ENCODE measurements at places on chromosomes 2 and 18.

DNA sequence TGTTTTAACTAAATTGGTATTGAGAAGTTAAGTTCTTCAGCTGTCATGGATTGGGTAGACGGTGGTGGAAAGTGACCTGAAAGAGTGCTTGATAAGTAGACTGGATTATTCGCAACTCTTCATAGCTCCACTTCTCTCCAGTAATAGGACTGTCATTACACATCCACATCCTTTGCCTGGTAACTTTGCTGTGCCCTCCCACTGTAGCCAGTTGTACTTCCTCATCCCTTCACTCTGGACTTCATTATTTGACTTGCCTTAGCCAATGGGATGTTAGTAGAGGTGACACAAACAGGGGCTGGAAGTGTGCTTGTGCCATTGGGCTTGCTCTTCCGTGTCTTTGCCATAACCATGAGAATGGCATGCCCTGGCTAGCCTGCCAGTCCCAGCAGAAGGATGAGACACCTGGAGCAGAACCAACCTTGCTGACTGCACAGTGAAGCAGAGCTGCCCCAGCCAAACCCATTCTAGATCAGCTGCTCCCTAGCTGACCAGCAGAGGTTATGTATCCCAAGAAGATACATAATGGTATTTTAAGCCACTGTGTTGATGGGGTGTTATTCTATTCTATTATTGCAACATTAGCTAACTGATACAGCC is 16.9 kb downstream of the QPCT start:
- no peak for DNase-seq

GRCh38 chr2:88127888-88128653 is at the start of gene FABP1:
Gene FABP1 (minus strand): TSS chr2:88128062. CDS start chr2:88128017, 45 bp downstream.
- no peak for DNase-seq

DNA sequence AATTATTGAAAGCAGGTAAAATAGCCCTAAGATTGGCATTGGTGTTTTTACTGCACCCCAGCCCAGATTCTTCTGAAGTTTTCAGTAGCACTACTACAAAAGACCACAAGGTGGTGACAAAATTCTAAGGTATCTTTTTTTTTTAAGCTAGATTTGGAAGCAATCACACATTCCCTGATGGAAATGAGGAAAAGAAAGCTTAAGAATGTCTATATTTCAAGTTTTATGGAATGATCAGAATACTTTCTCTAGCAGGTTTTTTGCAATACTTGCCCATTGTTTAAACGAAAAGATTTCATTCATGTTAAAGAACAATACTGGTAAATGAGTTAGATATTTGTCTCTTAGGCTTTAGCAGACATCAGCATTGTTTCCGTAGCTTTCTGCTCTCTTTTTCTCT is 32.1 kb upstream of the ZNF638 start:
- no peak for DNase-seq

- DNase-seq: no peak
These were observed 52.1 kb downstream of the ICOS start for GRCh38 chr2:203988500-203989260.

- DNase-seq: no peak
These were observed 28.6 kb upstream of the CTAGE1 start for GRCh38 chr18:22446325-22446724.

- no peak for DNase-seq
These were observed 48.8 kb downstream of the ANKMY1 start for GRCh38 chr2:240508832-240509545.

GRCh38 chr2:109260886-109261700 is 132.1 kb downstream of the SH3RF3 start:
- DNase-seq: no peak

- DNase-seq: no peak
These were observed 54.6 kb downstream of the ZFP36L2 start for GRCh38 chr2:43171789-43172188.

GRCh38 chr2:235082578-235083338 is 130.9 kb downstream of the SH3BP4 start:
- DNase-seq: no peak

DNA sequence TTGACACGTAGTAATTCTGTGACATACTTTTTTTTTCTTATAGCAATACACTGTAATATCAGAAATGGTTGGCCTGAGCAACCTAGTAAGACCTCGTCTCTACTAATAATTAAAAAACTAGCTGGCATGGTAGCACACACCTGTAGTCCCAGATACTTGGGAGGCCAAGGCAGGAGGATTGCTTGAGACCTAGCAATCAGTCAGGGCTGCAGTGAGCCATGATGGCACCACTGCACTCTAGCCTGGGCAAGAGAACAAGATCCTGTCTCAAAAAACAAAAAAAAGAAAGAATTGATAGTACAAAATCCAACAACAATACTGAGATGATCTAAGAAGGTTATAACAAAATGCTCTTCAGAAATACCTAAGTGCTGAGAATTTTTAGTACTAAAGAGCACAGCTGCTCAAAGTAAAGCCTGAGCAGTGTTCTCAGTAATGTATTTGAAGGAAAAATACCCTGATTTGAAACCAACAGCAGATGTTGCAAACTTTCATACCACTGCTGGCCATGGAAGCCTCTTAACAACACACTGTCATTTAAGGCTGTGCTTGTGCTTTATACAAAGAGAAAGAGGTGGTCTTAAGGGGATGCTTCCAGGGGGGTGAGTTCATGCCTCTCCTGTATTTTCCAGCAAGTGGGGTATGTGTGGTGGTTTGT is 132.6 kb upstream of the CDCA7 start:
- no peak for DNase-seq

GRCh38 chr2:218437969-218438368 is 19.0 kb downstream of the VIL1 start:
- no peak for DNase-seq

DNA sequence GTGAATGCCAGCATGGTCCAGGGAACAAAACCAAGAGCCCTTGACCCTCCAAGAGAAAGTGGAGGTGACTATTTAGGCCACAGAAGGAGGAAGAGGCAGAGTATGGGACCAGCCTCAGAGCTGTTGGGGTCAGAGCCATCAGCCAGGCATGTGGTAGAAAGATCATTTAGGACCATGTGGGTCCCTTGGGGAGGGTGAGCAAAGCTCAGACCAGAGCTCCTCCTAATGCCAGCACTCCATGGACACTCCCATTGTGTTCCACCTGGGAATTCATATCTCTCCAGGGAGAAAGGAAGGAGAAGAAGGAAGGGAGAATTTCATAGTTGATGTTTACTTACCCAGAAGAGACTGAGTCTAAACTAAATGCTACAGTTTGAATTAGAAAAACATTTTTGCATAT is 73.2 kb downstream of the CYBRD1 start:
- no peak for DNase-seq

DNA sequence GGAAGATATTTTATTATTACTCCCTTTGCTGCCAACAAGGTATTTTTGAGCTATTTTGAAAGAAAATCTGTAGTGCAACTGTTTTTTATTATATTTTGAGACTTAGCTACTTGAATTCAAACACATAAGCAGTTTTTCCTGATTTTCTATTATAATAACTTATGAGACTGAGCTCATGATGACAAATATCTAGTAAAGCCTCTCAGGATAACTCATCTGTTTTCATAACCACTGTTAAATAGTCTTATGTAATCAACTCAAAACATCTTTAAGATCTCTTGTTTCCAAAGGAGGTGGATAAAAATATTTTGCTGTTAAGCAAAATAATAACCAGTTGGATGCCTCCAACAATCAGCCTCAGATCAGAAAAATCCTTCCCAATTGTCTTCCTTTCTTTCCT is 21.9 kb upstream of the PPP1CB start:
- DNase-seq: no peak

DNA sequence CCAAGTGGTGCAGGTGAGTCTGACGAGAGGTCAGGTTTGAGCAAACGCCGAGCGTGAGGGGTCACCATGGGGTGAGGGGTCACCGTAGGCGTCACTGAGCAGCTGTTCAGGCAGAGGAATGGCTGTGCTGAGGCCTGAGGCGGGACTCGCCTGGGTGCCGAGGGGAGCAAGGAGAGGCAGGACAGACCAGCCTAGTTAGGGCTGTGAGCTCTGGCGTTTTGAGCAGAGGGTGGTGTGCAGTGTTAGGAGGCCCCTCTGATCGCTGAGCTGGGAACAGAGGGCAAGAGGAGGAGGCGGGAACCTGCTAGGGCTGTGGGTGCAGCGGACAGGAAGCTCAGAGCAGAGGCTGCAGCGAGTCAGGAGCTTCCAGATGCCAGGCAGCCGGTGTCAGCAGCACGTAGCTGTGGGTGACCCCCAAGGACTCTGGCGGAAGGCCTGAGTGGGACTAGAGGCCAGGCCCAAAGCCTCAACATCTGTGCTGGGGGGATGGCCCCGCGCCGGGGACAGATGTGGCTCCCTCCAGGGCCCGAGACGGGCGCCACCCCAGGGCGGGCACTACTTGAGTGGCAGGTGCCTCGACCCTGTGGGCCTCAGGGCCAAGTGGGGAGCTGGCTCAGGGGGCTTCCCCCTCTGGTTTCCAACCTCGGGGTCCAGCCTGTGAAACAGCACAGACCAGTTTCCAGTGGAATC is 55.7 kb downstream of the KCNG2 start:
- DNase-seq: no peak

- no peak for DNase-seq
These were observed 30.0 kb downstream of the EN1 start for GRCh38 chr2:118817469-118817868.

- no peak for DNase-seq
These were observed 54.3 kb upstream of the PKDCC start for GRCh38 chr2:41993435-41993925.

GRCh38 chr2:59339837-59340207 is 1098.7 kb upstream of the FANCL start:
- no peak for DNase-seq

DNA sequence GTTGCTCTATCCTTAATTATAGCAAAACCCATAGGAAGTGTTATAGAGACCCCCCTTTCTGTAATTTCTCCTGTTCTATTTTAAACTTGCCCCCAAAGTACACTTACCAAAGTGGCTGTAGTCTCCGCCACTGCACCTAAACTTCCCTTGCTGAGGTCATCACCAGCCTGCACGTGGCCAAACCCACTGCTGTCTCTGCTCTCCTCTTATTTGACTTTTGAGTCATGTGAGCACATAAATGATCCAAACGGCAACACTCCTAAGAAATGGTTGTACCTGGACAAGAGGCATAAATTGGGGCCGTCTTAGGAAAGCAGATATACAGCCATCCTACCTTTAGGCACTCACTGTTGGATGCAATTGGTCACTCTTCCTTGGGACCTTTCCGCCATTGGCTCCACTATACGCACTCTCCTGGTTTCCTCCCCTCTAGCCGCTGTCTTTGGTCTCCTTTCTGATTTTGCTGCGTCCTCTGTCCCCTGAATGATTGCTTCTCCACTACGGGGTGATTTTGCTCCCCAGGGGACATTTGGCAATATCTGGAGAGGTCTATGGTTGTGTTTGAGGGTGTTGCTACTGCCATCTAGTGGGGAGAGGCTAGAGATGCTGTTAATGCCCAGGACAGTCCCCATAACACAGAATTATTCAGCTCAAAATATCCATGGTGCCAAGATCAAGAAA is 19.2 kb upstream of the IL36G start:
- no peak for DNase-seq

GRCh38 chr2:6676241-6676640 is 189.5 kb downstream of the CMPK2 start:
- DNase-seq: no peak

- no peak for DNase-seq
These were observed 79.0 kb upstream of the NOSTRIN start for GRCh38 chr2:168723275-168723899.

GRCh38 chr2:20167356-20167755 is 57.6 kb downstream of the SDC1 start:
- DNase-seq: no peak

- DNase-seq: no peak
These were observed 29.3 kb upstream of the MMADHC start for GRCh38 chr2:149616681-149617456.

DNA sequence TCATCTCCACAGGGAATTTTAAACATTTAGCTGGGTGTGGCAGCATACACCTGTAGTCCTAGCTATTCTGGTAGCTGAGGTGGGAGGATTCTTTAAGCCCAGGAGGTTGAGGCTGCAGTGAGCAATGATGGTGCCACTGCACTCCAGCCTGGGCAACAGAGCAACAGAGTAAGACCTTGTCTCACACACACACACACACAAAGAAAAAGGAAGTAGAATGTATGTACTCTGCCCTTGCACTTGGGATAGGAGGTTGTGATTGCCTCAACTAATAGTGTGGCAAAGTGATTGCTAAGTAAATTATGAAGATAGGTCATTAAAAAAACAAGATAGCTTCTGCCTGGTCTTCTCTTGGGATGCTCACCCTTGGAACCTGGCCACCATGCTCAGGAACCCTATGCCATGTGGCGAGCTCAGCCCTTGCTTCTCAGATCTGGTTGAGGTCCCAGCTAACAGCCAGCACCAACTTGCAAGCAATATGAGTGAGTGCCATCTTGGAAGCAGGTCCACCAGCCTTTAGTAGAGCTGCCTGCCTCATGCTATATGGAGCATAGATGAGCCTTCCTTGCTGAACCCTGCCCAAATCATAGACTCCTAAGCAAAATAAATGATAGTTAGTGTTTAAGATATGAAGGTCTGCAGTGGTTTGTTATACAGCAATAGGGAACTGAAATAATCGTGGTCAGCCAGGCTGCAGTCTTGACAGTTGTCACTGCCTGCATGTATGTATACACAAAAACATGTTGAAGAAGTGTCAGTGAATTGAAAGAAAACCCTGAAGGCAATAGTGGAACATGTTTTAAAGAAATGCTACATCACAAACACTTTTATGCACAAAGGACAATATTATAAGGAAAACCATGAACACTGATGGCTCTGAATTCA is 30.1 kb upstream of the PNO1 start:
- DNase-seq: no peak

DNA sequence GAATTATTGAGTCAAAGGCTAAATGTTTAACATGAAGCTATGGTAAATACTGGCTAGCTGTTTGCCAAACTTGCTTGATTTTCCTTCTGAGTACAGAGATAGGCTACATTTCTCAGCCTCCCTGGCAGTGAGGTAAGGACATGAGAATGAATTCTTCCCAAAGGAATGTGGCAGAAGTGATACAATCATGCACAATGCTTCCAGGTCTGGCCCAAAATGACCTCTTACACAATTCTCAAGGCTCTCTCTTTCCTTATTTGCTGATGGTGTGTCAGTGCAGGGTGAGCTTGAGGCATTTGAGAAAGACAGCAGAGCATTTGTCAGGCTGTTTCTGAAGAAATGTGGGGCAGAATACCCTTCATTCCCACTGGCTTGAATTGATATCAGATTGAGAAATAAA is 95.6 kb upstream of the NABP1 start:
- no peak for DNase-seq

GRCh38 chr2:96817882-96818281 is 1.8 kb downstream of the CNNM3 start:
- no peak for DNase-seq

- no peak for DNase-seq
These were observed 163.1 kb downstream of the ANTXR1 start for GRCh38 chr2:69175790-69176715.

GRCh38 chr2:157480182-157480961 is 36.5 kb upstream of the CYTIP start:
- no peak for DNase-seq

Measured in stimulated activated CD8-positive, alpha-beta memory T cell treated with anti-CD3 and anti-CD28 coated beads, Interleukin-7, amount 100 ng/mL, for 1 hour (primary cell).